Ammon's horn (tissue), 1 donor: ENCODE measurements at places on chromosomes 6 and 20.

- peak; percentile 55 for DNase-seq
These were observed 88.9 kb upstream of the FOXQ1 start for GRCh38 chr6:1222728-1223595.

DNA sequence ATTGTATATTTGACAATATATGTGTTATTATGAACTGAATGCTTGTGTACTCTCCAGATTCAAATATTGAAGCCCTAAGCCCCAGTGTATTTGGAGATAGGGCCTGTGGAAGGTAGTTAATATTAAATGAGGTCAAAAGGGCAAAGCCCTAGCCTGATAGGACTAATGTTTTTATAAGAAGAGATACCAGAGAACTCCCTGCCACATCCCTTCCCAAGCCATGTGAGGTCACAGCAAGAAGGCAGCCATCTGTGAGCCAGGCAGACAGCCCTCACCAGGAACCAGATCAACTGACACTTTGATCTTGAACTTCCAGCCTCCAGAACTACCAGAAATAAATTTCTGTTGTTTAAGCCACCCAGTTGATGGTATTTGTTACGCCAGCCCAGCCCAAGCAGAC is 36.4 kb upstream of the FBXL4 start:
- DNase-seq: no peak

DNA sequence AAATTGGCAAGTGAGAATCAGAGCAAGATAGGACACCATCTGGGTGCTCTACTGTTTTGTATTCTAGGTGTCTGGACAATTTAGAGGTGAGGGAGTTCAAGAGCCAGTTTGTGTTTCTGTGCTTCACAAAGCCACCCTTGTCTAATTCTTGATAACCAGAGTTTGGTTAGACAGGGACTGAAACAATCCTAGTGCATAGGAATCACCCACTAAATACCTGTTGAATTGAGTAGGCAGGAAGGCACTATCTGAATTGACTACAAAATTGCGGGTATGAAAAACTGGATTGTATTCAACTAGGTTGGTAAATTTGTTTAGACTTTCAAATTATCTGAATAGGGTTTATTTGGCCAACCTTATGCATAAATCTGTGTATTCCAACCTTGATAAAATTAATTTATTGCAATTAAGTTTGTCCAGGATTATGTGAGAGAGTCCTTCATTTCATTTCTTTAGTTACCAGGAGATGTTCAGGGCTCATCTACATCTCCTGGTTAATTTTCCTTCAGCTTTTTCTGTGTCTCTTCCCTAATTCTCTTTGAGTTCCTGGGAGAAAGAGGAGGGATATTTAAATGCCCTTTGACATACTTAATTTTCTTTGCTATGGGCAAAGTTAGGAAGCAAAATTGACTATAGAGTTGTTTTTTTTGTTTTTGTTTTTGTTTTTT is 1.7 kb downstream of the TPX2 start:
- no peak for DNase-seq

DNA sequence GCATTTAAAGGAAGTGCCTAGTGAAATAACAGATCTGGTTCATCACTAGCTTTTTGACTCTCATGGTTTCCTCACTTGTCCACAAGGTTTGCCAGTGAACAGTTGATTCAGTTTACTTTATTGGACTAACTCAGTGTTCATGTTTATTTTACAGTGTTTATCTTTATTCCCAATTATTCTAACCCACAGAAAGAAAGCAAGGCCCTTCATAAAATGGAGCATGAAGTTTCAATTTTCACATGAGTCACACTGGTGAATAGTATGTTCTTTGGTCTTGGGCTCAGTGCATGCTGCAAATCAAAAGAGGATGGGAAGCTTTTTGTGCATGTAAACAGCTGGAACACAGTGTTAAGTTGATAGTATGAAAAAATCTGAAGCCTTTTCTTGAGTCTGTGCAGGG is 217.6 kb upstream of the HDDC2 start:
- no peak for DNase-seq

DNA sequence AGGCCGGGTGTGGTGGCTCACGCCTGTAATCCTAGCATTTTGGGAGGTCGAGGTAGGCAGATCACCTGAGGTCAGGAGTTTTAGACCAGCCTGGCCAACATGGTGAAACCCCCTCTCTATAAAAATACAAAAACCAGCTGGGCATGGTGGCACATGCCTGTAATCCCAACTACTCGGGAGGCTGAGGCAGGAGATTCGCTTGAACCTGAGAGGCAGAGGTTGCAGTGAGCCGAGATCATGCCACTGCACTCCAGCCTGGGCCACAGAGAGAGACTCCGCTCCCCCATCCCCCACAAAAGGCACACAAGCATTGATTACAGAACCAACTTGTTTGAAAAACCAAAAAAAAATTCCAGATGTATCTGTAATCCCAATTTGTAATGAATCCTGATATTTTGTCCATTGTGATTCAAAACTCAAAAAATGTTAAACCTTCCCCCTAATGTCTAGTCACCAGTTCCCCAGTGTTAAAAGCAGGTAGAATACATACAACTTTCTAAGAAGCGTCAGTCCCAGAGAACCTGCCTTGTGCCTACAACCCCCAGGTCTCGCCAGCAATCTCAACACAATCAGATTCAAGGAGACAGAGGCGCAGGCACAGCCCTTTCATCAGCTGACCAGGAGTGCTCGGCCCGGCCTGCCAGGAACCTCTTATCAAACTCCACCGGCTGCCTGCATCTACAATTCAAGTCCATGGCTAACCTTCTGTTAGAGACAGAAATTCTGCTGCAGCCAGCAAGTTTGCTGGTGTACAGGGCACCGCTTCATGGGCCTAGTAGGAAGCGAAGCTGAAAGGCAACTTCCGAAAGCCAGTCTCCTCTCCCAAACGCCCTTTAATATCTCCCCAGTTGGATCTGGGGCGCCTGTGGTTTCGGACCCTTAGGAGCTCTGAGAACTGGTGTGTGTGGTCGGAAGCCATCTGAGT is 2.1 kb downstream of the EZR start:
- DNase-seq: peak; percentile 20

DNA sequence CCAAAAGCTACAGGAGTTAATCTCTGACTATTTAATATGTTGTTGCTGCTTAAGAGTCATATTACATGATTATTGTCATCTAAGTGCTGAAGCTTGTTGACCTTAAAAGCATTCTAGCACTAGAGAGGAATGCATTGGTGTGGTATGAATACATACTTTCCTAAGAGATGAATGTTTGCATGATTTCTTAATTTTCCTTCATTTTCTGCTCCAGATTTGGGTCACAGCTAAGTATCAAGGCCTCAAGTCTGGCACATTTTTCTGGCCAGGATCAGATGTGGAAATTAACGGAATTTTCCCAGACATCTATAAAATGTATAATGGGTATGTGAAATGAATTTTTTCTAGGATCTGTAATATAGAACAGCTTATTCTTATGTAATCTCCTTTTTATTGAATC is 53.6 kb downstream of the ENPP1 start:
- DNase-seq: no peak

GRCh38 chr20:42875581-42875980 is 314.1 kb downstream of the PTPRT start:
- DNase-seq: no peak

GRCh38 chr6:37320646-37321045 is 33.1 kb upstream of the RNF8 start:
- DNase-seq: peak; percentile 25

GRCh38 chr6:80547827-80548226 is 441.4 kb downstream of the BCKDHB start:
- DNase-seq: no peak

DNA sequence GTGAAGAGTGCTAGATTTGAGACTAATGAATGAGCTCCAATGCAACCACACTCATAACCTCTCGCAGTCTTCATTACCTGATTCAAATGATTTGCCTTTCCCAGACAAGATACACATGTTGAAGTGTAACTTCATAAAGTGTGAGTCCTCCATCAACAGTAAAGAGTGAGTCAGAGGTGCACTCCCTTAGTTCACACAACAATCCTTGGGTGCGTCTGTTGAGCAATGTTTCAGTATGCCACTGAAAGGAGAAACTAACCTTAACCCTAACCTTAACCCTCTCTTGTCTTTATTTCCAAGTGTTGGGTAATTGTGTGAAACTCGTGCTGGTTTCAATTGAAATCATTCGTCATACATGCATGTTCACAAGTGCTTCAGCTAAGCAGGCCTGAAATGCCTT is 21.0 kb upstream of the RIN2 start:
- DNase-seq: no peak

- DNase-seq: no peak
These were observed 91.8 kb downstream of the TMEM200A start for GRCh38 chr6:130457605-130458004.

DNA sequence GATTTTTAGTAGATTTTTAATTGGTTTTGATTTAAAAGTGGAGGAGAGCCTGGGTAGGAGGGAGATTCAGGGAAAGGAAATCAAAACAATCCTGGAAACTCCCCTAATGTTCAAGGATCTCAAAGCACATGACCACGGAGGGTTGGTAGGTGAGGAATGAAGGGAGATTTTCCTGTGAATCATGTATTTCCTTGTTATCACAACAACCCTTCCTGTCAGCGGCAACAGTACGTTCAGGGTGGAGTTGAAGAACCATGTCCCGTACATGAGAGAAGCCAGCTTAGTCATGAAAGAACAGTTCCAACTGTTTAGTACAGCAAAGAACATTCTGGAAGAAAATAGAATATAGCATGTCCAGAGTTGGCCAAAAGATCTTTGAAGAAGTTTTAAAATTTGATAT is 79.4 kb upstream of the SCAF8 start:
- DNase-seq: no peak

DNA sequence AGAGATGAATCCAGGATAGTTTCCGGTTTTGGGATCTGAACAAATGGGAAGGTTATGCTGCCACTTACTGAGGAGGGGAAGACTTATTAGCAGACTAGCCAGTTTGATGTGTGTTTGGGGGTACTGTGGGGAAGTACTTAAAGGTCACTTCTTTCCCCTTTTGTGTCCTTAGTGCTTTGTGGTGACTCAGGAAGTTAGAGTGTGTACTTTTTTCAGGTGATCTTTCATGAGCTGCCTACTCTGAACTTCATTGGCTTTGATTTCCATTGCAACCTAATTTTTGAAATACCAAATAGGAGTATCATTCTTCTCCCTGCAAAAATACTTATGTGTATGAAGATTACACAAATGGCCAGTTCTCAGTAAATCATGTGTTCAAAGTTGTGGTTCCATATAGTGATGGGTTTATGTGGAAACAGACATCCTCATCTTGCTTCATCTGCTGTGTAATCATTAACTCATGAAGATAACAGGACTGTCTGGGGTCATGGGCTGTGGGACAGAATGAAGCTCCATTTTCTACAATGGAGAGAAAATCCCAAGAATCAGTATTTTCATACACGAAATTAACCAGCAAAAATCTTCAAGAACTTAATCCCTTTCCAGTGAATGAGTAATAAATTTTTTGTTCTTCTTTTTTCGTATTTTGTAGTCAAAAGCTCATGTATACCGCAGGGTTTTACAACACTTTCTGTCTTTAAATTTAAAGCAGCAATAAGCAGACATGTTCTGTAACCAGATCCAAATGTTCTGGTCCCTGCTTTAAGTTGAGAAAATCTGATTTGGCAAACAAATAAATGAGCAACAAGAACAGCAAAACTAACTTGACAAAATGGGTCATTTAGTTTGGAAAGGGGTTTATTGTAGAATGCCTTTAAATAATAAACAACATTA is 272.2 kb upstream of the FLRT3 start:
- DNase-seq: no peak

GRCh38 chr20:49965781-49966305 is 16.9 kb upstream of the SNAI1 start:
- DNase-seq: no peak

GRCh38 chr20:37777988-37778659 is 84.3 kb downstream of the CTNNBL1 start:
- no peak for DNase-seq

DNA sequence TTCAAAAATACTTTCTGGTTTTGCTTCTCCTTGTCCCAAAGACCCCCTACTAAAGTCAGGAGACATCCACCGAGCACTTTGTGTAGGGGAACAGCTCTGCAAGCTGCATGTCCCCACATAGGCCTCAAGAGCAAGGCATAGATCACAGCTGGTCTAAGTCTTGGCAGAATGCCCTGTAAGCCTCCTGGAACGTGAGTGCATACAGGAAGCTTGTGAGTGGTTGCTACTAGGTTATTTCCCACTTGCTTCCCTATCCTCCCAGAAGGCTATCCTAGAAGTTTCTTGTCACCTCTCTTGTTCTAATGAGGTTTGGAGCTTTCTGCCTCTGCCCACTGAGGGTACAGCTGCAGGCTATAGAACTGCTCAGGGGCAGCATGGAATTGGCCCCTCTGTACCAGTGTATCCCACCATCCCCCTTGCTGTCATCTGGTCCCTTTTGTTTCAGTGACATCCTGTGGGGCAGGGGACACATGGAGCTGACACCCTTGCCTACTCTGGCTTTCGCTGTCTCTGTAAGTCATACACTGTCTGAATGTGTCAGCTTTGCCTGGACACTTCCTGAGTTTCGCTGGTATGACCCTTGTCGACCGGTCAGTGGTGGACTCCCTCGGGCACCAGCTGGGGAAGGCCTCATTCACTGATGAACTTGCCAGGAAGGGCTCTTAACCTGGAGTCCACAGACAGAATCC is 35.6 kb upstream of the KCNK16 start:
- no peak for DNase-seq

GRCh38 chr6:30129265-30130178 is 6.4 kb upstream of the TRIM40 start:
- DNase-seq: no peak

DNA sequence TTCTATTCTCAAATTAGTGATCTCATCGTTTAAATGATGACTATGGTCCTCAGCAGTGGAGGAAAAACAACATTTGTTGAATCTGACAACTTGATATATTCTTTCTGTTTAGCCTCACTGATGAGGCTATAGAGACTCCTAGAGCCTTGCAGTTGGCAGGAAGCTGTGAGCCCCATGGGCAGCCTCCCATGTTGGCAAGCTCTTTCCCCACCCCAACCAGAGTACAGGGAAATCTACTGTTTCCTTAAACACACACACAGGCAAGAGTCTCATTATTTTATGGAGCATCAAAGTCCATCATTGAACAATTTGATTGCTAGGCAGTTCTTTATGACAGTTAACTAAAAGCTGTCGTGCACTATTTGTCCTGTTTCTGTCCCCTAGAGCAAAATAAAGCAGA is 498.2 kb upstream of the CITED2 start:
- DNase-seq: no peak

DNA sequence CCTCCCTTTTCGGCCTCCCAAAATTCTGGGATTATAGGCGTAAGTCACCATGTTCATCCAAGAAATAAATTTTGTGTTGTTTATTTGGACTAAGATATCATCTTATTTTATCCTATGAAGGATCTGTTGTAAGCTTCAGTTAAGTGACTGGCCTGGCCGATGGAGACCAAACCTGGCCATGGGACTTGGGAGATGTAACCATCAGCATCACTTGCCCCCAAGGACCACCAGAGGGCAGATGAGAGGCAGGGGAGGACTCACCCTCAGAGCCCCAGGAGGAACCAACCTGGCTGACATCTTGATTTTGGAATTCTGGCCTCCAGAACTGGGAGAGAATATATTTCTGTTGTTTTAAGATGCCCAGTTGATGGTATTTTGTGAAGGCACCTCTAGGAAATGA is 266.7 kb downstream of the CDH26 start:
- no peak for DNase-seq

GRCh38 chr6:46453216-46453615 is 38.0 kb downstream of the RCAN2 start:
- DNase-seq: peak; percentile 15
